Activated naive CD8-positive, alpha-beta T cell treated with anti-CD3 and anti-CD28 coated beads, Interleukin-2, amount 10 ng/mL, durations not matched to agents 7 days and 5 days (primary cell): ENCODE measurements at places on chromosomes 4 and X.

- DNase-seq, result no peak
Observed at GRCh38 chr4:80709082-80709869, 321.2 kb upstream of the BMP3 start.

DNA sequence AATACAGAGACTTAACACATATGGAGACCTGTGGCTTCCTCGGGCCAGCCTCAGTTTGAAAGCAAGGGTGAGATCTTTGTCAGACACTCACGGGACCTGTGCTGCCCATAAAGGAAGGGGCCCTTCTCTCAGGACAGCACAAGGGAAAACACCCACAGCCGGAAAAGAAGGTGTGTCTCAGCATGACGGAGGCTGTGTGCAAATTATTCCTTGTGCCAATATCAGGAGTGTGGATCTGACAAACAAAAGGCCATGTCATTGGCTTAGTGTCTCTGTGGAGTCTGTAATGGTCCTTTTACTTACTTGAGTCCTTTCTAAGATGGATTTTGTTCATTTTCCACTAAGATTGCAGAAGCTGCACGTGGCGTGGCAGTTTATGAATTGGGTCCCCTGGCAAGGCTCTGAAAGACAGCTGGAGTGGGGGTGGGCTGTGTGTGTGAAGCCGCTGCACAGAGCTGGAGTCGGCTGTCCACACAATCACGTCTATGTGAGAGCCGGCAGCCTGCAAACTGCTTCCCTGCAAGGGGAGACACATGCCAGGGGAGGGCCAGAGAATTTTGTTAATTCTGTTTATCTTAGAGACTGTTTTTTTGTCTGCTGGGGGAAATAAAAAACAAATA is 1.9 kb downstream of the ENPP6 start:
- no peak for DNase-seq

DNA sequence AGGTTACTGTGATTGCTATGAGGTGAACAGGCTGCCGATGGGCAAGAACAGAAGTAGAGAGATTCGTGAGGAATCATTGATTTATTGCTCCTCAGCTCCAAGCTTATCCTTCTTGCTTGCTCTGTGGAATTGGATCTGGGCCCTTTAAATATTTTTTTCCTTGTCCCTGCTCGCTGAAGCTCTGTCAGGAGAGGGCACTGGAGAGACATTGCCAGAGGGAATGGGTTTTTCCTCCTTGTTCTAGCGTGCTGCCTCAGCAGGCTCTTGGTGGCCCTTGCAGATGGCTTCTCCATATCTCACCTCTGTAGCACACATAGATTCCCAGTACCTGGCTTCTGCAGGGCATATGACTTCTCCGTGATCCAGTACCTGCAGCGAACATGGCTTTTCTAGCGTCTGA is 67.4 kb downstream of the CNGA2 start:
- DNase-seq, result no peak

GRCh38 chr4:103853627-103854026 is 133.8 kb upstream of the TACR3 start:
- DNase-seq, result no peak

- DNase-seq, result no peak
Observed at GRCh38 chrX:123809854-123810375, 49.9 kb upstream of the XIAP start.

- DNase-seq, result no peak
Observed at GRCh38 chrX:120115438-120115963, at the start of gene RHOXF1. TSS of gene RHOXF1 (minus strand) at chrX:120115913. CDS start at chrX:120115862, 51 bp downstream.

DNA sequence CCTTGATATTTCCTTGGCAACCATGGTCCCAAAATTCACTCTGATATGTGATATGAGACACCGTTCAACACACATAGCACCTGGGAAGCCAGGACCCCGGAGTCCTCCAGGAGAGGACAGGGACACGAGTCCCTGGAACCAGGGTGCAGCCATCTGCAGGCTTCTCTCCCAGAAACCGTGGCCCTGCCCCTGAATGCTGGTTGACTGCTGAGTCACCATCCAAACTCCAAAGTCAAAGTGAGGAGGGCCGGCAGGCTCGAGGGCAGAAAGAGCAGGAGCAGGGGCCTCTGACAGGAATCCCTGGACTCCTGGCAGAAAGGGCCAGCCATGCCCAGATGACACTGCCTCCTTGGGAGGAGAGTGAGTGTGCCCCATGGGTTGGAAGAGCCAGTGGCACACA is 6.9 kb upstream of the PNMA6A start:
- no peak for DNase-seq

DNA sequence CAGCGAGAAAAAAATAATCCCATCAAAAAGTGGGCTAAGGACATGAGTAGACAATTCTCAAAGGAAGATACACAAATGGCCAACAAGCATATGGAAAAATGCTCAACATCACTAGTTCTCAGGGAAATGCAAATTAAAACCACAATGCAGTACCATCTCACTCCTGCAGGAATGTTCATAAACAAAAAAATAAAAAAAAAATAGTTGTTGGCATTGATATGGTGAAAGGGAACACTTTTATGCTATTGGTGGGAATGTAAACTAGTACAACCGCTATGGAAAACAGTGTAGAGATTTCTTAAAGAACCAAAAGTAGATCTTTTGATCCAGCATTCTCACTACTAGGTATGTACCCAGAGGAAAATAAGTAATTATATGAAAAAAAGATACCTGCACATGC is 508.3 kb upstream of the MAGEB2 start:
- no peak for DNase-seq

DNA sequence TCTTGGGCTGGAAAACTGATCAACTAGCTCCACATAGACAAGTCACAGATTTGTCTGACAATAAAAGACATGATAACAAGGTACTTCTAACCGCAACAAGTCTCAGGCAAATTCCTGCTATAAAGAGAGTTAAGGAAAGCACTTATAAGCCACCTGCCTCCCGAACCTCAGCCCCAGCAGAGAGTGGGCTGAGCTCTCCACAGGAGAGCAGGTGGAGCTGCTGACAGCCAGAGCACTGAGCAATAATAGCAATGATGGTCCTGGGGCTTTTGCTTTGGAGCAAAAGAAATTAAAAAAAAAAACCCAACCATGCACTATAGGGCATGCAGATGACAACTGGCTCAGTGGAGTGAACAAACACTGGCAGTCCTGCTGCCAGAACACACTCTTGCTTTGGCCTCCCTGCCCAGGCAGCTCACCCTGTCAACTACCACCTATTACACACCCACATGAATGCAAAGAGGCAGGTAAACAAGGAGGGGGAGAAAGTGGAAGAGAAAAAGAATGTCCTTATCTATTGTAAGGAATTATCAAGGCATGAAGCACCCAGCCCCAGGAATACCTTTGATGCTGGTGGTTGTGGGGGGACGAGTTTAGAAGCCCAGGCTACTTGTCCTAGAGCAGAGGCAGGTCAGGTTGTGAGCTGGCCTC is 135.8 kb upstream of the DGKK start:
- DNase-seq, result no peak
